Stimulated activated CD8-positive, alpha-beta memory T cell treated with anti-CD3 and anti-CD28 coated beads, Interleukin-7, amount 100 ng/mL, for 48 hours (primary cell): ENCODE measurements at places on chromosomes 1 and 21.

- DNase-seq: no peak
These were observed 25.7 kb downstream of the PMVK start for GRCh38 chr1:154910851-154911250.

DNA sequence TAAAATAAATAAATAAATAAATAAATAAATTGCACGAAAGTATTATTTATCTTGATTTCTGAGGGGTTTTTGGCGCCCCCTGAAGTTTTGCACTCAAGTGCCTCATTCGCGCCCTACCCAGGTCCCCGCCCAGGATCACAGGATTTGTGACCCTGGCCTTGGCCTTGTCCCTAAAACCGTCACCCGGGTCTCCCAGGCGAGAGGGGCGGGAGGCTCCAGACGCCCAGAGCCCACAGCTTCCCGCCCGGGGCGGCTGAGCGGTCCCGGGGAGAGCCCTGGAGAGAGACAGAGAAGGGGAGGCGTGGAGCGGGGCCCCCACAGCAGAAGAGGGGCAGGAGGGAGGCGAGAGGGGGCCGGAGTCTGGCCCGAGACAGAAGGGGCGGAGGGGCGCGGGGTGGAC, 91.8 kb upstream of the CASZ1 start:
- DNase-seq: no peak

DNA sequence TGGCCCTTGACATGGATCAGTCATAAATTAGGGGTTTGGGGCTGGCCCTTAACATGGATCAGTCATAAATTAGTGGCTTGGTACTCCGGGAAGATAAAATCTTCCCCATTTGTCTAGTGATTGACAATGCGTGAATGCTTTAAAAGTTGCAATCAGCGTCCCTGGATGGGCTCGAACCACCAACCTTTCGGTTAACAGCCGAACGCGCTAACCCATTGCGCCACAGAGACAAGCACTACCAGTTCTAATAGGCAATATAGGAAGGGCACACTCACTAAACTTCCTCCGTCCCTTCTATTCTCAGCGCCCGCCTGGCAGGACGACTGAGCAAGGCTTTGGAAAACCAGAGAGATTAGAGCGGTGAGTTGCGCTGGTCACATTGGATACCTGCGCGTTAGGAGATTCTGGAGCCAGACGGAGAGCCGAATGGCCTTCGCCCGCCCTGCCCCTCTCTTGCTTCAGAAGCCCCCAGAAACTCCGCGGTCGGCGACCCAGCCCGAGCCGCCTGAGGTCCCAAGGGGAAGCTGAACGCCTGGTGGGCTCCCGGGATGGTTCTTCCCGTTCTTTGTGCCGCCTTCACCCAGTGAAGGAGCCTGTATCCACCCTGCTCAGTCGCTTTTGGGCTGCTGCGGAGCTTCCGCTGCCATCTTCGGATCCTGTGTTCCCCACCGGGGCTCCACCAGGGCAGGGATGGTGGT, 235.9 kb downstream of the FAM72C start:
- no peak for DNase-seq

DNA sequence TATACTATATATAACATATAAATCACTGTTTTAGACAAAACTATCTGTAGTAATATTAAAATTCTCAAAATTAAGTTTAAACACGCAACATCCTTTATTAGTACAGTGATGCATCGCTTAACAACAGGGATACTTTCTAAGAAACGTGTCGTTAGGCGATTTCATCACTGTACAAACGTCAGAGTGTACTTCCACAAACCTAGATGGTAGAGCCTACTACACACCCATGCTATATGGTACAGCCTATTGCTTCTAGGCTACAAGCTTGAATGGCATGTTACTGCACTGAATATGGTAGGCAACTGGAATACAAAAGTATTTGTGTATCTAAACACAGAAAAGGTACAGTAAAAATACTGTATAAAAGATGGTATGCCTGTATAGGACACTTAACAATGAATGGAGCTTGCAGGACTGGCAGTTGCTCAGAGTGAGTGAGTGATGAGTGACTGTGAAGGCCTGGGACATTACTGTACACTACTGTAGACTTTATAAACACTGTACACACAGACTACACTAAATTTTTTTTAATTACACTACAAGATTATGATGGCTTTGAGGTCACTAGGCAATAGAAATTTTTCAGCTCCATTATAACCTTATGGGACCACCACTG, 10.5 kb downstream of the FOXJ3 start:
- DNase-seq: no peak

DNA sequence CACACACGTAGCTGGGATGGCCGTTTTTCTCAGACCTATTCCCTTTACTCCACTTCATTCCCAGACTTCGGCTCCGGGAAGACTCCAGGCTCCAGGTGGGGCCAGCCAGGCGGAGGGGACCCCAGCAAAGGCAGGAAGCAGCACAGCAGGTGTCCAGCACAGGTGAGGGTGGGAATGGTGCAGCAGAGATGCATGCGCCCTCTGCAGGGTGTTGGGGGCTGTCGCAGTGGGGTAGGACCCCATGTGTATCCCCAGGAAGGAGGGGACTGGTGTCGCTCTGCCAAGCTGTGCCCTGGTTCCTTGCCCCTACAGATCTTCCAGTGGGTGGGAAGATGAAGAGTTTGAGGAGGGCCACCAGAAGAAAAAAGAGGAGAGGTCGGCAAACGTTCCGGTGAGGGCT, 5.3 kb downstream of the TTC24 start:
- DNase-seq: no peak

GRCh38 chr1:97743129-97743528, 177.7 kb downstream of the DPYD start:
- no peak for DNase-seq

DNA sequence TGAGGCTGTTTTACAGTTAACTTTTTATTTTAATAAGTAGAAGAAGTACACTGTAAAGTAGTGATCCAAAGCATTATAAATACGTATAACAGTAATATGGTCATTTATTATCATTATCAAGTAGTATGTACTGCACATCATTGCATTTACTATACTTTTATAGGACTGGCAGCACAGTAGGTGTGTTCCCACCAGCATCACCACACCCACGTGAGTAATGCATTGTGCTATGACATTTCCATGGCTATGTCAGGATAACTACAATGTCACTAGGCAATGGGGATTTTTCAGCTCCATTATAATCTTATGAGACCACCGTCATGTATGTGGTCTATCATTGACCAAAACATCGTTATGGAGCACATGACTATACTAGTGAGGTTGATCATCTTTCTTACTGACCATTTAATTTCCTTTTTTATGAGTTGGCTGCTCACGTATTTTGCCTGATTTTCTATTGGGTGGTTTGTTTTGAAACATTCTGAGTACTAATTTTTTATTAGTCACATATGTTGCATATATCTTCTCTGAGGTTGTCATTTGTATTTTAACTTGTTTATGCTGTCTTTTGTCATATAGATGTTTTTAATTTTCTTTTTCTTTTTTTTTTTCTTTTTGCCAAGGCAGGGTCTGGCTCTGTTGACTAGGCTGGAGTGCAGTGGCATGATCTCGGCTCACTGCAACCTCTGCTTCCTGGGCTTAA, 25.3 kb upstream of the SHCBP1L start:
- no peak for DNase-seq

DNA sequence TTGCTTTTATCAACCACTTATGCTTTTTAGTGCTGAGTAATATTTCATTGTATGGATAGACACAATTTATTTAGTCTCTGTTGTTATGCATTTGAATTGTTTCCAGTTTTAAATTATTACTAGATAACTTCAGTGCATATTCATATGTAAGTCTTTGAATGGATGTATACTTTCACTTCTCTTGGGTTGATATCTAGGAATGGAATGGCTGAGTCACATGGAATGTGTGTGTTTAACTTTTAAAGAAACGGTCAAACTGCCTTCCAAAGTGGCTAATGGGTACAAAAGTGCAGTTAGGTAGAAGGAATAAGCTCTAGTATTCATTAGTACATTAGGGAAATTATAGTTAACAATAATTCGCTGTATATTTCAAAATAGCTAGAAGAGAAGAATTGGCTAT, 82.4 kb downstream of the NPHS2 start:
- DNase-seq: no peak

- peak; percentile 18 for DNase-seq
These were observed at the start of gene ETNK2 for GRCh38 chr1:204151552-204152309. ETNK2 (minus strand) TSS chr1:204152044; CDS start chr1:204151852, 192 bp downstream.

DNA sequence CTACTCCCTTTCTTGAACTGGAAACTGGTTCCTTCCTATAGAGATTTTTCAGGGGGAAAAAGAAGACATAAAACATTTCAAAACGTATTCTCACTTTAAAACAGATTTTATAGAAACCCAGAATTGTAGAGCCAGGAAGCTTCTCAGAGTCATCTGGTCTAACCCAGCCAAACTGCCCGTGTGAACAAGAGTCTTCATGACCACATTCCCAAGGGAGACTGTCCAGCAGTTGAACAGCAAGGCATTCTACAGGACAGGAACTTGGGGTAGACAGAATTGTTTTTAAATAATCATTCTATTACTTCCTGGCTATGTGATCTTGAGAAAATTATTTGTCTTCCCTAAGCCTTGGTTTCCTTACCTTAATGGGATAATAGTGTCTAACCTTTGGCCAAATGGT, 163.5 kb upstream of the IVNS1ABP start:
- DNase-seq: no peak

GRCh38 chr1:77370583-77371306, 88.9 kb downstream of the AK5 start:
- no peak for DNase-seq

- DNase-seq: no peak
These were observed 126.2 kb upstream of the DAB1 start for GRCh38 chr1:57550092-57550491.
